ENCODE measurements at places on chromosomes 11 and 22. TPM values are rescaled to one million over a fixed set of nuclear protein-coding genes. Genes with fewer than 3 reads are reported as not detected.

DNA sequence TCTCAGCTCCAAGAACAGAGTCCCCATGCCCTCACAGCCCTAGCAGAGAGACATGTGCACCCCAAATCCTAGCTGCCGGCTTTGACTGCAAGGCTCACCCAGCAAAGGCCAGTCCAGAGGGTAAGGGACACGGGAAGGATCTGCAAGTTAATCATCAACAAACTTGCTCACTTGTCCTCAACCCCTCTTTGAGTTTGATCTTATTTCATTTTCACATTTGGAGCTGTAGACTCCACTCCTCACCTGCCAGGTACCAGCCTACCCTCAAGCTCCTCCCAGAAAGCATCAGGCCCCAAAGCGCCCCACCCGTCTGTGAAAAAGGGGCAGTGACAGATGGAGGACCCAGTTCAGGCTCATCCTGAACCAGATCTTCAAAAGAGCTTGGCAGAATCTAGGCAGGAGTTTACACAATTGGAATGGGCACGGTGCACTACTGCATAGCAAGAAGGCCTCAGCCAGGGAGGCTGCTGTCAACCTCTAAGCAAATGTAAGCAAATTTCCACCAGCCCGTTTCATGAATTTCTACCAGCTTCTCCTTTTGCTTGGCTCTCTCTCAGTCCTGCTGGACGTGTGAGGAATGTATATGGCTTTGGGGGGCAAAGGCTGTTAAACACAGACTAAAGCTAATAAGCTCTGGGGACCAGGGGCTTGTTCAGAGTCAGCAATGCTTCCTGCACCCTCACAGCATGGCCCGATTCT, 5.5 kb downstream of the EHD1 start:
- DNase-seq: no peak

- no peak for DNase-seq
These were observed 112.1 kb upstream of the ANO1 start for GRCh38 chr11:69965821-69966582.

DNA sequence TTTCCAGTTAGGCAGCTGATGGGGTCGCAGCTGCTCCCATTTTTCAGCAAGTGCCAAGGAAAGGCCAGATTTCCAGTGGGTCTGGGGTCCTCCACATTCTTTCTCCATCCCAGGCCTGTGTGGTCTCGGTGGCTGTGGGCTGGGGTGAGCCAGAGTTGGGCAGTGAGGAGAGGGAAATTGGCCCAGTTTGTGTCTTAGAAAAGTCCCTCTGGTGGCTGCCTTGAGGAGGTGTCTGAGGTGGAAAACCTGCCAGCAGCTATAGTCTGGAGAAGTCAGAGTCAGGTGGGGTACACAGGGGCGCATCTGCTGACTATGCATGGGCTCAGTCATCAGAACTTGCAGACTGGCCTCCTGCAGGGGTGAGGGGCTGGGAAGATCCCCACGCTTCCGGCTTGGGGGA, 30.5 kb downstream of the MRGPRD start:
- DNase-seq: no peak

- DNase-seq: no peak
These were observed 402.8 kb downstream of the NXPE2 start for GRCh38 chr11:115080923-115081680.

DNA sequence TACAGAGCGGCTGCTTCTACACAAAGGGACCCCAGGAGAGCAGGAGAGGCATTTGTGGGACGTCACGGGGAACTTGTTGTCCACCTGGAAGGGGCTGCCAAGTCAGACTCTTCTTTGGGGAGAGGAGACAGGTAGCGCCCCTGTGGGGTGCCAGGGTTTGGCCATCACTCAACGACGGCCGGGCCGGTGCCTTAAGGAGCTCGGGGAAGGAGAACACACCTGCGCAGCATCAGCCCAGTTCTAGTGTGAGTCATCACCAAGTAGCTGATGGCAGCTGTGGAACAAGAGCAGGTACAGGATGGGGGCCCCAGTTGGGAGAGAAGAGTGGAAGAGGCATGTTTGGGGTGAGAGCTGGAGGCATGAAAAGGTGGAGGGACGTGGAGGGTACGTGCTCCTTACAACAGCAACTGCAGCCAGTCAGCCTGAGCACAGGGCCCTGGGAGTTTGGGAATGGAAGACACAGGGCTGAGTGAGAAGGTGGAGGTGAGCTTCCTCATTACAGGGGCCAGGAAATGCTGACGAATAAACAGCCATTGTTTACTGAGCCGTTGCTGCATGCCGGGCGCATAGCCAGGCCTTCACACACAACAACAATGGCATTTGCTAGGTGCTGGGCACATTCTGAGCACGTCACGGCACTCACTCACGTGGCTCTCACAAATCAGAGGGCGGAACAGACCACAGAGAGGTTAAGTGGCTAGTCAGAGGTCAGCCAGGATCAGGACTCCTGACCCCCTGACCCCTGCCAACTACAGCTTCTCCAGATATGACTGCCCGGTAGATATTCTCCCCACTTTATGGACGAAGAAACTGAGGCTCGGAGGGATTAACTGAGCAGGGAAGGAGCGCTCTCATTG, 29.1 kb upstream of the TP53I11 start:
- DNase-seq: peak; percentile 28

DNA sequence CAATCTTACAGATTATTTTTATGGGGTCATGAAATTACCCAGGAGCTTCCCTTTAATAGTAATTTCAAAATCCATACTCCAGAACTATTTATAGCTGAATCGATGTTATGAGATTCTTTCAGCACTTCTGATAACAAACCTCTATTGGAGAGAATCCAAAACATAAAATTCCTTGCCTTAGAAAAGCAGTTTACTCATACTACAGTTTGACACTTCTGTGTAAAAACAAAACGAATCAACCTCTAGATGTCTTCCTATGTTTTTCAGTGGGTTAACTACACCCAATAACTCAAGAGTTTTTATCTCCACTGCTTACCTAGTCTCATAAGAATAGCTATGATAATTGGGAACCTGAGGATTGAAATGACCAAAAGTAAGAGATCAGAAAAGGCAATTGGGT, 35.6 kb downstream of the KIF18A start:
- DNase-seq: no peak

- no peak for DNase-seq
These were observed 14.1 kb downstream of the AASDHPPT start for GRCh38 chr11:106091480-106092123.

- DNase-seq: no peak
These were observed 70.0 kb upstream of the NTM start for GRCh38 chr11:131300439-131300717.

- no peak for DNase-seq
These were observed 6.7 kb downstream of the CARD18 start for GRCh38 chr11:105132716-105133511.

DNA sequence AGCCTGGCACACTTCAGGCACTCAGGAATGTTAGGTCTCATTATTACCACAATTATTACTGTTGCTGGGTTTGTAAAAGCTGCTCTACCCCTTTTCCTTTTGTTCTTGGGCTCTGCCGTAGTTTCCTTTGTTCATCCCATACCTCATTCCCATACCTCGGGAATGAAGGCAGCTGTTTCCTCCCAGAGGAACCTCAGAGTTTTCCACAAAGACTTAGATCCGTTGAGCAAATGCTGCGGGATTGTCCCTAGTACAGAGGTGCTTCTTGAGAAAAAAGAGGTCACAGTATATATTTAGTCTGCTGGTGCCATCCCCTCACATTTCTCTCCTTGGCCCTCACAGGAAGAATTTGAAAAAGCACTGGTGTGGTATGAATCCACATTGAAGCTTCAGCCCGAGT, 134.7 kb downstream of the TTC17 start:
- DNase-seq: no peak

DNA sequence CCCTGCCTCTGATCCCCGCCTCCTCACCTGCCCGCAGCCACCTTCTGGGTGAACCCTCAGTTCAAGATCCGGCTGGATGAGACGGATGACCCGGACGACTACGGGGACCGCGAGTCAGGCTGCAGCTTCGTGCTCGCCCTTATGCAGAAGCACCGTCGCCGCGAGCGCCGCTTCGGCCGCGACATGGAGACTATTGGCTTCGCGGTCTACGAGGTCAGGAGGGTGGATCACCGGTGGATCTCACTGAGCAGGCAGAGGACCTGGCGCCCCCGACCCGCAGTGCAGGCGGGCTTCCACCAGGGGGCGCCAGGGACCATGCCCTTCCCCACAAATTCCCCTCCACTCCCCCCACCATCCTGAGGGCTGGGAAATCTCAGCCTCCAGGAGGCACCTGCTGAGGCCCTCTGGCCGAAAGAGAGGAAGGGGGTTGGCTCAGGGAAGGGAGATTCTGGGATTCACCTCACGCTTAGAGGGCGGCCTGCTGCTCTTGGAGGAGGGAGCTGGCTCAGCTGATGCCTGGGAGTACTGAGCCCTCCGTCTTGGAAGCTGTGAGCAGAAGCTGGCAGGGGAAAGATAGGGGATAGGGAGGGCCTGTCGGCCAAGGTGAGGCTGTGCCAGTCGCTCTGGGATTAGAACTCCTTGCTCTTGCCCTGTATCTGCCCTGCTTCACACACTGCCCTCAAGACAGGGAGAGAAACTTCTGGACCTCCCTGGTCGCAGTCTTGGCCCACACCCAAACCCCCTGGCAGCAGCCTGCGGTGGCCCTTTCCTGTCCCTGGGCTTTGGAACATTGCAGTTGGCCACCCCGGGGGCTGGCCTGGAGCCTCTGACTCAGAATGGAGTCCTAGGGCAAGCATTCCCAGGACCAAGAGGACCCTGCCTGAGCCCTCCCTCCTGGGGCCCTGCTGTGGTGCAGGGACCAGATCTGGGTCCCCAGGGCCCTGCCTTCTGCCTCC, 23.2 kb downstream of the CAPN1 start:
- no peak for DNase-seq

DNA sequence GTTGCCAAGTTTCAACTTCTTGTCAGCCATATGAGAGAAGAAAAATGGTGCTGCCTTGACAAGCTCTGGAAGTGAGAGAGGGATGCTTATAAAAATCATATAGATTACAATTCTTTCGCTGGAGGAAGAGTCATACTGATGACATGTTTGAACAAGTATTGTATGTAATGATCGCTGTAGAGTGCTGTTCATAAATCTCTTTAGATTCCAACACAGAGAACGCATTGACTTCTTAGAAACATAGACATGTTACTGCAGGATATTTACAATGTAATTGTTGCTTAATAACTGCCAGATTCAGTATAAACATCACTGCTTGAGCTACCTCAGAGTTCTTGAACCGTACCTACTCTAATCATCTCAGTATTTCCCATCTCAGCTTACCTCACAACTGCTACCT, 571.6 kb downstream of the LUZP2 start:
- DNase-seq: no peak

GRCh38 chr11:316031-316701, 2.3 kb downstream of the IFITM1 start:
- no peak for DNase-seq

DNA sequence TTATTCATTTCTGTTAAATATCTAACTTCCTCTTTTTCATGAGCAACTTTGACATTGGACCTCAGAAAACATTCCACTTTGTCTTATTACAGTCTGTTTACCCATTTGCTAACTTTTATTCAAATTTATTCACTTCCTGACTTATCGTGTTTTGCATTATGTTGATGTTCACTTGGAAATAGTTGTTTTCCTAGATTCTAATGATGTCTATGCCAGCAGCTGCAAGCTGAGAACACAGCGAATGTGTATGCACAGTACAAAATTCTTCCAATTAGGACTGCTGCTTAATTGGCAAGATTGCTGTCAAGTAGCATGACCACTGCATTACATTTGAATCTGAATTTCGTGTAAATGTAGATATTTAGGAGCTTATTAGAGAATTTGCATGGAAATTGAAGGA, 61.5 kb upstream of the GRIA4 start:
- DNase-seq: no peak

DNA sequence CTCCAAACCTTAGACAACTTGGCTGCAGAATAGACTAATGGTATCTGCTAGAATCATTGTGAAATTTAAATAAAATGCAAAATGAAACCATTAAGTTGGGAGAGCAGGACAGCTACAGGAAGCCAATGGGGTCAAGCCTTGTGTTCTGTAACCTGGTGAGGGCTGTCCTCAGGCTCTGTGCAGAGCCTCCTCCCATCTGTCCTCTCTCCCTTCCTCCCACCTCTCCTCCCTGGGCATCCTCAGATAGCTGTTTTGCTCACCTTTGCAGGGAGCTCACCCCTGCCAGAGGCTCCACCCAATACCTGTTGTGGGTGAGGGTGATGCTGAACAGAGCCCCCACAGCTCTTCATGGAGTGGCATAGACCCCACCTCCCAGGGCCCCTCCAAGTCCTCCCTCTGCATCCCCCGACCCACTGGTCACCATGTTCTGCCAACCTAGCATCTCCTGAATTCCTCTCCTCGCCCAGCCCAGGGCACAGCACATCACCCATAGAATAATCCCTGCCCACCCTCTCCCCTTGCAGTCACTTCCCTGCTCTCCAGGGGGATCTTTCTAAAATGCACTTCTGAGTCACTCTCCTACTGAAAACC, 100.3 kb downstream of the PDE2A start:
- no peak for DNase-seq

- DNase-seq: no peak
These were observed 17.9 kb upstream of the EMID1 start for GRCh38 chr22:29187831-29188230.

SSRP1 gene
- 200 TPM for polyA plus RNA-seq

OR5P2 gene
- polyA plus RNA-seq: 0.13 TPM

PLA2G6 gene
- 50.9 TPM for polyA plus RNA-seq

SCGB1A1 gene
- polyA plus RNA-seq: not detected

RTN4RL2 gene
- 2.5 TPM for polyA plus RNA-seq

MOGAT2 gene
- 1.1 TPM for polyA plus RNA-seq

TMPRSS4 gene
- polyA plus RNA-seq: 30.2 TPM

TRIM51 gene
- not detected for polyA plus RNA-seq

CNGA4 gene
- 1.1 TPM for polyA plus RNA-seq

SIPA1 gene
- 22.4 TPM for polyA plus RNA-seq

POU2AF3 gene
- polyA plus RNA-seq: 8.0 TPM
